ENCODE measurements at places on chromosomes 3 and 15.

DNA sequence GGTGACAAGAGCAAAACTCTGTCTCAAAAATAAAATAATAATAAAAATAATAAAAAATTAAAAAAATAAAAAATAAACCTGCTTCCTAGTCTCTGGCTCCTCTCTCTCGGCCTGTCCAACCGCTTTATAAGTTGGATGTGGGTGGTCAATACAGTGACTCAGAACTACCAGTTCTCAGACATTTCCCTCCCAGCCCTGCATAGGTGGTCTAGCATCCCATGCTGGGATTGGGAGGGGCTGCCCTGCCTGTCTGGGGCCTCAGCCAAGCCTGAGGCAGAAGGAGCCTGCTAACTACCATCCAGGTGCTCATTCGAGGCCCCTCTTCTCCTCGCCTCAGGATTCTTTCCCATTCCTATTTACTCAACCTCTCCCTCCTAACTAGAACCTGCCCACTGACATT, 33.3 kb upstream of the BLM start:
- DNase-seq = no peak

GRCh38 chr15:83588441-83588840, 65.5 kb upstream of the ADAMTSL3 start:
- no peak for DNase-seq

GRCh38 chr15:43776718-43777266, at the start of gene ELL3:
Gene ELL3 (minus strand): TSS chr15:43776966. CDS start chr15:43776901, 65 bp downstream.
- DNase-seq = peak; percentile 66

GRCh38 chr3:149417174-149417573, 39.7 kb upstream of the TM4SF1 start:
- no peak for DNase-seq

DNA sequence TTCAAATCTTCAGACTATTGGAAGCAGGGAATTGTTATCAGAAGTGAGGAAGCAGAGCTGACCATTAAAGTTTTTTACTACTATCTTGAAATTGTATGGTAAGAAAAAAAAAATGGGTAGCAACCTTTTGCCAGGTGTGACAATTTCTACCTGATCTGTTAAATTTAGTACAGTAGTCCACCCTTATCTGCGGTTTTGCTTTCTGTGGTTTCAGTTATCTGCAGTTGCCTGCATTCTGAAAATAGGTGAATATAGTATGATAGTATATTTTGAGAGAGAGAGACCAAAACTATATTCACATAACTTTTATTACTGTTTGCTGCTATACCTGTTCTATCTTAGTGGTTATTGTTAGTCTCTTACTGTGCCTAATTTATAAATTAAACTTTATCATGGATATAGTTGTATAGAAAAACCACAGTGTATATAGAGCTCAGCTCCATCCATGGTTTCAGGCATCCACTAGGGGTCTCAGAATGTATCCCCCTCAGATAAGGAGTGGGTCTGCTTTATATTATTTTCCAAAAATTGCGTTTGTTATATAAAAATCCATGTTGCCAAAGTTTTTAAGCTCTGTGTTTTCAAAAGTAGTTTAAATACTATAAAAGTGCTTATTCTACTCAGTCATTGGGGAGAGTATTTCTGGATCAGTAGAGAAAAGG, 69.9 kb downstream of the PTPRG start:
- no peak for DNase-seq
